Left ventricle myocardium superior (tissue), 1 donor: ENCODE measurements at places on chromosomes 4 and X. TPM values are rescaled to one million over a fixed set of nuclear protein-coding genes. Genes with fewer than 3 reads are reported as not detected.
A peak's percentile ranks its signal among the peaks of the same experiment; 100 is the strongest.

- peak; percentile 72 for DNase-seq
Observed at GRCh38 chr4:54658252-54659093, 716 bp downstream of the KIT start.

DNA sequence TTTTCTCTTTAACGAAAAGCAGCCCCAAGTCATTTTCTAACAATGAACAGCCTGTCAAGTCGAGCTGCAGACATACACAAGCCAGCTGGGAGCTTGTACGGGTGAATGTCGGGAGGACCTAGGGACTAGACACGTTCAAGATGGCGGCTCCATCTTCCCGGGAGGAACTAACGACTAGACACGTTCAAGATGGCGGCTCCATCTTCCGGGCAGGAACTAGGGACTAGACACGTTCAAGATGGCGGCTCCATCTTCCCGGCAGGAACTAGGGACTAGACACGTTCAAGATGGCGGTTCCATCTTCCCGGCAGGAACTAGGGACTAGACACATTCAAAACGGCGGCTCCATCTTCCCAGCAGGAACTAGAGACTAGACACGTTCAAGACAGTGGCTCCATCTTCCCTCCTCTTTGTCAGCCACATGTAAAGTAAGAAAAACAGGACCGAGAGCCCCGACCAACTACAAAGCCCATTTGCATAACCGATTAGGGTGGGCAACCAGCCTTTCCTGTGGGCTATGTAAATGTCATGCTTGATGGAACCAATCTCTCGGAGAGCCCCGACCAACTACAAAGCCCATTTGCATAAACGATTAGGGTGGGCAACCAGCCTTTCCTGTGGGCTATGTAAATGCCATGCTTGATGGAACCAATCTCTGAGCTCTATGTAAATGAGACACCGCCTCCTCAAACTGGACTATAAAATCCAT, 175.5 kb downstream of the DHRSX start:
- peak; percentile 54 for DNase-seq

GRCh38 chr4:70183168-70183939, 12.2 kb upstream of the ODAM start:
- no peak for DNase-seq

The NAP1L2 gene
- 5.9 TPM for total RNA-seq
